ENCODE measurements at places on chromosomes 11 and 22. TPM values are rescaled to one million over a fixed set of nuclear protein-coding genes. Genes with fewer than 3 reads are reported as not detected.

Gene SAAL1
- total RNA-seq, result 14.3 TPM

Gene DGAT2
- 20.3 TPM for total RNA-seq

Gene APOL5
- not detected for total RNA-seq

Gene TMEM132A
- 34.2 TPM for total RNA-seq

Gene OR2AT4
- 2.0 TPM for total RNA-seq

Gene CPT1B
- total RNA-seq, result 18.2 TPM

Gene NXPE1
- not detected for total RNA-seq

Gene OR52K2
- total RNA-seq, result 0.49 TPM

Gene MAP6
- 10.7 TPM for total RNA-seq

Gene OVOL1
- total RNA-seq, result not detected

Gene TEF
- 36.5 TPM for total RNA-seq

Gene GGT1
- 9.0 TPM for total RNA-seq

Gene LINC01488
- not detected for total RNA-seq

Gene LRRC4C
- 16.6 TPM for total RNA-seq

Gene TRPM5
- not detected for total RNA-seq

Gene TEX54
- total RNA-seq, result not detected

Gene KCNQ1OT1
- 7.2 TPM for total RNA-seq

Gene DBX1
- total RNA-seq, result not detected

Gene TRIM68
- total RNA-seq, result 14.2 TPM

Gene CHADL
- 13.1 TPM for total RNA-seq

Gene OR5P2
- total RNA-seq, result not detected

Gene CASP5
- total RNA-seq, result 0.76 TPM

Gene OR52J3
- total RNA-seq, result not detected

Gene SLN
- total RNA-seq, result not detected

Gene CCDC86
- total RNA-seq, result 16.5 TPM

Gene MUC2
- total RNA-seq, result not detected

Gene TRIM48
- not detected for total RNA-seq

Gene MMP12
- 0.22 TPM for total RNA-seq

Gene CARD18
- total RNA-seq, result not detected

Gene SULT4A1
- 0.27 TPM for total RNA-seq

Gene RNF215
- 25.5 TPM for total RNA-seq

Gene TMEM121B
- total RNA-seq, result 0.94 TPM

Gene CHRNA10
- 4.6 TPM for total RNA-seq

Gene TBX1
- total RNA-seq, result 4.2 TPM

Gene MPZL2
- 49.6 TPM for total RNA-seq

Gene RBMXL2
- total RNA-seq, result 0.22 TPM

Gene C11orf86
- total RNA-seq, result not detected

Gene TRPC6
- 3.3 TPM for total RNA-seq

Gene THY1
- 3.8 TPM for total RNA-seq

Gene CARD16
- 40.4 TPM for total RNA-seq

Gene SCN4B
- 2.9 TPM for total RNA-seq

Gene USH1C
- not detected for total RNA-seq

Gene LSP1
- 89.6 TPM for total RNA-seq

Gene IGLL1
- not detected for total RNA-seq

Gene GAB2
- 63.3 TPM for total RNA-seq

Gene BRMS1
- total RNA-seq, result 18.7 TPM

Gene DDI1
- not detected for total RNA-seq

Gene SCGB1A1
- 3.5 TPM for total RNA-seq

Measured in sciatic nerve (tissue), 2 donors.